Mesenteric fat pad (tissue), 1 donor: ENCODE measurements at places on chromosomes 11 and 22. TPM values are rescaled to one million over a fixed set of nuclear protein-coding genes. Genes with fewer than 3 reads are reported as not detected.

Gene PIH1D2
- total RNA-seq = 1.5 TPM

Gene CELSR1
- 1.8 TPM for total RNA-seq

DNA sequence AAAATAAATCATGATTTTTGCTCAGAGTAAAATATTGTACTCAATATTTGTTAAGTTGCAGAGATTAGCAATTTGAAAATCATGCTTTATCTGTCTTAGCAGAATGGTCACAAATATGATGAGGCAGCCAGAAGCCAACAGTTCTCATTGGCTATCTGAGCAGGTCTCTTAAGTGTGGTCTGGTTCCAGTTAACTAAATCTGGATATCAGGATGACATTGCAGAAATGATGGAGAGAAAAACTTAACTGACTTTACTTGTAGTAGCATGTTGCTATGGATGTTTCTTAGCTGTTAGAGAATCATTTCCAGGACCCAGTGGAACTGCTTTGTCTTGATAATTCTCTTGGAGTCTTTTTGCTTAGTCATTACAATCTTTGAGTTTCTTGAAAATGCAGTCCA is 1070.3 kb downstream of the JRKL start:
- no peak for DNase-seq

DNA sequence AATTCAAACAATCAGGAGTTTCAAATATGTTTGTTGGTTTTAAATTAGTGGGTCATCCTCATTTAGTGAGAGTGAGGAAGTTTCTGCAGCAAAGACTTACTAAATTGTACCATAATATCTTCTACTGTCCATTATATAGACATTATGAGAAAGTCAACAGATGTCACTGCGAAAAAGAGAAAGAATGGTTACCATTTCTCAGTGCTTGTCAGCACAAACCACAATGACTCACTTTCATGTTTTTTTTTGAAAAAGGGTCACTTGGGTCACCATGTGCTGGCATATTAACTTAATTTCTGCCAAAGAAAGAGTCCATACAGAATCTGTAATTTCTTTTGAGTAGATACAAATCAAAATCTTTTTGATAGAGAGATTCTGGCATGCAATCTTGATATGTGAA is 924.6 kb upstream of the FAT3 start:
- no peak for DNase-seq

DNA sequence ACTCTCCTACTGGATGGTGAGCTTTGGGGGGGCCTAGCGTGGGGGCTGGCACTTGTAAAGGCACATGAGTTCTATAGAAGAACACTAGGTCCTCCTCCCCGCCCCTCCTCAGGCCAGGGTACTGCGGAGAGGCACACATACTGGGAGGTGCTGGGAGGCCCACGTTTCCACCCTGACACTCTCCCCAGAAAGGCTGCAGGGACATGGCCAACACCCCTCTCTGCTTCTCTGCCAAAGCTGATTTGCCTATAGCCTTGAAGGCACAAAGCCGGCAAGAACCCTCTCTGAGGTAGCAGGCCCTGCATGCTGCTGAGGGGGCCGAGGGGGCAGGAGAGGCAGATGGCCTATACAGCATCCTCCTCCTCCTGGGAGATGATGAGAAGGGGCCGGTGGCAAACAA is 112.8 kb downstream of the BUD13 start:
- no peak for DNase-seq

Gene BCO2
- total RNA-seq = 2.5 TPM

- DNase-seq = no peak
Measured at GRCh38 chr11:115869780-115870431, 365.7 kb upstream of the CADM1 start.
